ENCODE measurements at places on chromosomes 7 and 10. TPM values are rescaled to one million over a fixed set of nuclear protein-coding genes. Genes with fewer than 3 reads are reported as not detected.

GRCh38 chr7:35026150-35026549 lies 11.1 kb downstream of the DPY19L1 start:
- DNase-seq = no peak

The PTF1A gene
- total RNA-seq = not detected

GRCh38 chr7:99314504-99314903 lies 11.2 kb upstream of the ARPC1A start:
- no peak for DNase-seq

GRCh38 chr7:131161103-131161502 lies 166.6 kb upstream of the MKLN1 start:
- DNase-seq = no peak

GRCh38 chr7:20393021-20393610 lies 62.4 kb downstream of the ITGB8 start:
- DNase-seq = no peak

The DPP6 gene
- 0.98 TPM for total RNA-seq

GRCh38 chr7:36057323-36057722 lies 95.7 kb upstream of the EEPD1 start:
- no peak for DNase-seq

DNA sequence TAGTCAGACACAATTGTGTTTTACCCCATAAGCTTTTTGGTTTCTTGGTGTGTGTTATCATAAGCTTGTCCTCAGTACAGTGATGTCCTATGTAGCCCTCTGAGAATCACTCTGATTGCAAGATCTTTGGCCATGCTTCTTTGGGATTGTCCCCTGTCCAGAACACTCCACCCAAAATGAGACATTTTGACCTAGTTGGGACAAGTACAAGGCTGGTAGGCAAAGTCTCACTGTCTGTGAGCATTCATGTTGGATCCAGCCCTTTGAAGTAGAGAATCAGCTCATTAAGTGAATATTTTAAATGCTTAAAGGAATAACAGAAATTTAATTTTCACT lies 28.9 kb upstream of the PCGF5 start:
- no peak for DNase-seq

DNA sequence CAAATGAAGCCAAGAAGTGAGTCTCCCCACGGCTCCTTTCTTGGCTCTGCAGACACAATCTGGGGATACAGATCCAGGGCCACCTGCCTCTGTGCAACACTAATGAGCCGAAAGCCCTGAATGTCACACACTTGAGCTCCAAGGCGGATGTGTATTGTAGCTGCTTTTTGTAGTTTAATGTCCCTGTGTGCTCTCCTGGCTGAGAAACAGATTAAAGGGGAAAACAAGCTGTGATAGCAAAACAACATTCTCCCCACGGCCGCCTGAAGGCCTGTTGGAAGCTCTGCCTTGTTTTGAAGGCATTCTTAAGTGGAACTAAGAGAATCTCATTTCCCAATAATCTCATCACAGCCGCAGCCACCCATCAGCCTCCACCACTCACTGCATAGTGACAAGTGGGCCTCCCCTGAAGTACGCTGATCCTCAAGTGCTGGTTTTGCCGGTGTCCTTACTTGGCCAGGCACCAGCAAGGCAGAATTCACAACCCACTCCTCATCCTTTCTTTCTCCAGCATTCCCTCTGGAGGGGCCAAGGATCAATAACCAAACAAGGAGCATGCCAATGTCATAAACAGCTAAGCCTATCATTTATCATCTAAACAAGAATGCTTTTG lies 44.4 kb upstream of the AMPH start:
- DNase-seq = no peak

DNA sequence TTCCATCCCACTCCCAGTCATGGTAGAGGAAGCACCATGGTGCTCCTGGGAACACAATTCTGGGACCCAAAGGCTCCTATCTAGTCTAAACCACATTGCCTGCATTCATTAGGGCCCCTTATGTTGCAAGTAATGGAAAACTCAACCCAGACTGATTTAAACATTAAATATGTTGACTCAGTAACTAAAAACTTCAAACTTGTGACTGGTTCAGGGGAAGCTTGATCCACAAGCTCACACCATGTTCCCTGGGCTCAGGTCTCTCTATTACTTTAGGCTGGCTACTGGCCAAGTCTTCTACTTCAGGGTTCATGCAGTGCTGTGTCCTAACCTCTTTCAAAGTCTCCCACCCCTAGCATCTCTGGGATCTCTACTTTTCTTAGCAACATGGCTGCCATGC lies 13.1 kb downstream of the WNT16 start:
- no peak for DNase-seq

GRCh38 chr10:43316988-43317387 lies 50.1 kb upstream of the RASGEF1A start:
- DNase-seq = no peak

The AOAH gene
- total RNA-seq = 10.8 TPM

GRCh38 chr10:30284865-30285594 lies 64.0 kb downstream of the MTPAP start:
- DNase-seq = no peak

- DNase-seq = no peak
These were observed 4.6 kb downstream of the DCLRE1A start for GRCh38 chr10:113849140-113849803.

The PNLIPRP2 gene
- total RNA-seq = not detected

DNA sequence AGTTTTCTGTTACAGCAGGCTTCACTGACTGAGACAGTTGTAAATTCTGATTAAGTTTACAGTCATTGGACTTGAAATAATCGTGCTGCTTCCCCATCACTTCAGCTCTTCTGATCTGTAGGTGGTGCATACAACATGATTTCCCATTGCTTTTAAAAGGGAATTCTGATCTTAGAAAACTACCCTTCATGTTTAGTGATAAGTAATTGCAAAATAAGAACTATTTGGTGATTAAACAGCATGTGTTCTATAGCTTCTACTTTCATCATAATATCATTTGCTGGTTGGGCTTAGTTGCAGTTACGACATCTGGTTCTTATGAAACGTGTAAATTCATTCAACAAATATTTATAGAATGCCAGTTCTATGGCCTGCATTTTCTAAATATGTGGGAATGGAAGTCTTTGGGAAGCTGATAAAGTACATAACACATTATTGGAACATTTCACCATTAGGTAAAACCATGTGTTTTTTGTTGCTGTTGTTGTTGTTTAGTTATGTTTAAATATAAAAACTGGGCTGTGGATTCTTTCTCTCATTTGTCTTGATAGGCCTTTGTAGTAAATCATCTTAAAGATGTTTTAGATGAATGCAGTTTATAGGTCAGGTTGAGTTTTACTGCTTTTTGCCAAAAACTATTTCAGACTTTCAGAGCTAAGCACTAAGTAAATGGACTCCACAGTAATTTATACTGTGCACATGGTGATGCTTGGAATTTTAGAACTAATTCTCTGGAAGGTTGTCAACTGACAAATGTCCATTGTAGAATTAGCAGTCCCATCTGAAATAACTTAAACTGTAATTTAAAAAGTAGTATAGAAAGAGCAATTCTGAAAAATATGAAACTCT lies 13.1 kb downstream of the GNAI1 start:
- no peak for DNase-seq

DNA sequence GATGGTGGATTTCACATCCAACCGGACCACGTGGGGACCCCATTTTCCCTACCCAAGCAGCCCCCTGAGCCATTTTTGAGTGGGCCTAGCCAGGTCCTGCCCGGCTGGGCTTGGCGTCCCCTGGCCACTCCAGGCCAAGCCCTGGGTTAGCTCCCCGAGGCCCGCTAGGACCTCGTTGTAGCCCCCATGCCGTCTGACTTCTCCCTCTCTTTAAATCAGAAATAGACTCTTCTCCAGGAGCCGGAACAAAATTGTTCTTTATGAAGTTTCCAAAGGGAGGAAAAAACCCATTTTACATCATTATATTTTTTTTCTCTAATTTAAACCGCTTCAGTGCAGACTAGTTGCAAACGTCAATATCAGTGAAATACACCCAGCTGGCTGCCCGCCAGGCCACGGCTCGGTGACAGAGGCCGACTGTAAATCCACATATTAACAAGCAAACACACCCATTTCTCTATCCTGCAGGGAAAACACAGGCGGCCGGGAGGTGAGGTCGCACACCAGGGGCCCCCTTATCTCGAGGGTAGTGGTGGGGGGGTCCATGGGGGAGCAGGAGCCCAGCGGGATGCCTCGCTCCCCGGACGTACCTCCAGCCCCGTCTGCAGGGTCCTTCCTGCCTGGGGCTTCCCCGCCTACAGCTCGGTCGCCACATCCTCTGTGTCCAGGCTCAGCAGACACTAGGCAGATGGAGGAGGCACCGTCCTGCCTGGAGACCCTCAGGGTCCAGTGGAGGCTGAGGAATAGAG lies 72.7 kb downstream of the ELFN1 start:
- no peak for DNase-seq

The CXCL12 gene
- 164 TPM for total RNA-seq

GRCh38 chr7:84274029-84274638 lies 79.5 kb upstream of the SEMA3A start:
- DNase-seq = no peak

- no peak for DNase-seq
These were observed 151.5 kb downstream of the KIF20B start for GRCh38 chr10:89852872-89853271.

The C7orf33 gene
- total RNA-seq = not detected

- DNase-seq = no peak
These were observed 675.4 kb upstream of the FOXK1 start for GRCh38 chr7:4006687-4007086.

The NPY gene
- not detected for total RNA-seq

GRCh38 chr7:135193615-135194081 lies 17.7 kb downstream of the WDR91 start:
- peak; percentile 63 for DNase-seq

The JCAD gene
- total RNA-seq = 16.1 TPM

- DNase-seq = no peak
These were observed 6.0 kb upstream of the HMX3 start for GRCh38 chr10:123129618-123130271.

- DNase-seq = no peak
These were observed 51.1 kb downstream of the ASB13 start for GRCh38 chr10:5615316-5615715.

The HOXA2 gene
- 0.80 TPM for total RNA-seq

Measured in breast epithelium (tissue), 4 donors.